ENCODE measurements at places on chromosomes 12 and 14.

GRCh38 chr14:30620178-30620577 is 1.9 kb upstream of the SCFD1 start:
- DNase-seq, result no peak

- no peak for DNase-seq
These were observed 11.2 kb downstream of the LLPH start for GRCh38 chr12:66119229-66119869.

DNA sequence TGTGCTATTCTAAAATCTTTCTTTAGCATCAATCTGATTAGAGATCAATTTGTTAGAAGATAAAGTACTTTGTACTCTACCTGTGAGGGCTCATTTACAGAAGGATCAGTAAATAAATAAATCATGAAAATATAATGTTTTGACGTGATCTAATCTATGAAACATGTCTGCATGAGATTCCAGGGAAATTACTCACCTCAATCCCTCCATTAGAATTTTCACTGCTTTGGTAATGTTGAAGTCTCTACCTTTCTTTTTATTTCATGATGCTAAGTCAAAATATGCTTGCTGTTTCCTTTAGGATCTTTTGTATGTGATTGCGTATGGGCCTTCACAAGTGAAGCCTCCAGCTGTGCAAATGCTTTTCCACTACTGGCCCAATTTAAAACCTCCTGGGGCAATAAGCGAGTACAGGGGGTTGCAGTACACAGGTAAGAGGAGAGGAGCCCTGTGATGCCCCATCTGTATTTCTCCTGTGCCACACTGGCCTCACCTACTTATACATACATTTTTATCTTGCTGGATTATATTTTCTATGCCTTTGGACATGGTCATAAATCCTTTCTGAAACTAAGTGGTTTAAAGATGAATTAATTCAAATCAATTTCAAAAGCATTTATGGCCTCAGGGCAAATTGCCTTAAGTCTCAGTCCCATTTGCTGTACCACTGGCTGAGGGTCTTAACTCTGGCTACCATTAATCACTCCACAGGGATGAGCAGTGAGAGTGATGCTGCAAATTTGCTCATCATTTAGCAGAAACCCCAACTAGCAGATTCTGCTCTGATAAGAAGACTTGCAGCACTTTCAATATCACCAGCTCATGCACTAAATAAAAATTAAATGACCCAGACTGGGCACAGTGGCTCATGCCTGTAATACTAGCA is 66.4 kb downstream of the UNC79 start:
- DNase-seq, result no peak

GRCh38 chr14:30295980-30296379 is 263.0 kb upstream of the G2E3 start:
- DNase-seq, result no peak

DNA sequence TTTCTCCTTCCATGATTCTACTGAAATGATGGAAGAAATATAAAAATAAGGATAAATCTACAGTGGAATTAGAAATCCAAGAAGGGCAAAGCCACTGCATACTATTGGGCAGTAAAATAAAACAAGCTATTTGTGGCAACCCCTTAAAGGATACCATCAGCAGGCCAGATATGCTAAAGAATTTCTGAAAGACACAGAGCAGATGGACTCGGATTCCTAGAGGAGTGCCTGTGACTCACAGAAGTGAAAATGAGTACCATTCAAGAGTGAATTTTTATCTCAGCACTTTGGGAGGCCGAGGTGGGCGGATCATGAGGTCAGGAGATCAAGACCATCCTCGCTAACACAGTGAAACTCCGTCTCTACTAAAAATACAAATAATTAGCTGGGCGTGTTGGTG is 318.1 kb downstream of the LRIG3 start:
- no peak for DNase-seq

DNA sequence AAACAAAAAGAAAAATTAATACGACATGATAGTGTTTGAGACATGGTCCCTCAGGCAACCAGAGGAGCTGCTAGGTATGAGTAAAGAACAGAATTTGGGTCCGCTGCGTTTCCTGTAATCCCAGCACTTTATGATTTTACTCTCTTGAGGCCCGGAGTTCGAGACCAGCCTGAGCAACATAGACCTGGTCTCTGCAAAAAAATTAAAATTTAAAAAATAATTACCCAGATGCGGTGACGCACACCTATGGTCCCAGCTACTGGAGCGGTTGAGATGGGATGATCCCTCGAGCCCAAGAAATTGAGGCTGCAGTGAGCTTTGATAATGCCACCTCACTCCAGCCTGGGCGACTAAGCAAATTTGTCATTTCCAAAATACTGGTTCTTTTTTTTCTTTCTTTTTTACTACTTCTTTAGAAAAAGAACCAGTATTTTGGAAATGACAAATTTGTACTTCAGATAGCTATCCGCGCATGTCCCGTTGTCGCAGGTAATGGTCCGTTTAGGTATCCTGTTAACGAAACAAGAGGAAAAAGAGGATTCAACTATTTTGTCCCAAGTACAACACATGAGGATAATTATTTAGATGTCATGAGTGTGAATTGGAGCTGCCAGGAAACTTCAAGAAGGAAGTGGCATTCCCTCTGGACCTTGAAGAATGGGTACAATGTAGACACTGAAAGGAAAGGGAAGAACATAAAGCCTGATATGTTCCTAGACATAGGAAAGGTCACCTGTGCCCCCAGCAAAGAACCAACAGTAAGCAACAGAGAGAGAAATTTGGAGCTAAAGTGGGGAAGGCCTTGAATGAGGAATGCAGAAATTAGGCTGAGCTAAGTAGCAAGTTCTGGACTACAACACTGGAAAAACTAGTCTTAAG is 1.2 kb upstream of the HECTD1 start:
- no peak for DNase-seq

DNA sequence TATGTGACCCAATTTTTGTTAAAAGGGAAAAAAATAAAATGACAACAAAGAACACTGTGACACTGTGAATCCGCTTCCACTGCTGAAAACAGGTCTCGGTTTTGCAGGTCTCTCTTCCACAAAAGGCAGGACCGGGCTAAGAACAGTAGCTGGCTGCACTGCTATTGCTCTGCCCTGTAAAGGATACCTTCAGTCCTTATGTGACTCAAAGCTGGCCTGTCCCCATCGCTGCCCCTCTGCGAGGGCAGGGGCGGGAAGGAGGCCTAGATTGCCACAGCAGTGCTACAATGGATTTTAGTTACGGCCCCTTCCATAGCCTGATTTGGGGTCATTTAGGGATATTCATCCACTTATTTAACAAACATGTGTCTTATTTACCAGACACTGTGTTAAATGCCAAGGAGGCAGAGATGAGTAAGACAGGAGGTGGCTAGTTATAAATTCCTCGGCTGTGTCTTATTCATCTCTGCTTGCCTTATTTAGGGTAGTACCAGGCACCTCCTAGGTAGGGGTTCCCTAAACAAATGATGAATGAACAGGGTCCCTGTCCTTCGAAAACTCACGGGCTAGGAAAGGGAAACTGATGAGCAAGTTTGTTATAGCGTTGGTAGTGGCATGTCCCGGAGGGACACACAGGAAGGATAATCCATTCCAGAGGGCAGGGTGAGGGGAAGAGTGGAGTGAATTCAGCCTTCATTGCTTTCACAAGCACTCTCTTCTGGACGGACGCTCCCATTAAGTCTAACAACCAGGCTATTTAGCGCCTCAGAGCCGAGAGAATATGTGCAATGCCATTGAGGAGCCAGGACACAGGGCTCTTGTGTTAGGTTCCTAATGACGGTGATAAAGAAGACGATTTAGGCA is 73.3 kb downstream of the EID3 start:
- no peak for DNase-seq

GRCh38 chr12:84134797-84135366 is 777.7 kb downstream of the SLC6A15 start:
- DNase-seq, result no peak

GRCh38 chr12:101612160-101612916 is 17.6 kb downstream of the MYBPC1 start:
- no peak for DNase-seq

DNA sequence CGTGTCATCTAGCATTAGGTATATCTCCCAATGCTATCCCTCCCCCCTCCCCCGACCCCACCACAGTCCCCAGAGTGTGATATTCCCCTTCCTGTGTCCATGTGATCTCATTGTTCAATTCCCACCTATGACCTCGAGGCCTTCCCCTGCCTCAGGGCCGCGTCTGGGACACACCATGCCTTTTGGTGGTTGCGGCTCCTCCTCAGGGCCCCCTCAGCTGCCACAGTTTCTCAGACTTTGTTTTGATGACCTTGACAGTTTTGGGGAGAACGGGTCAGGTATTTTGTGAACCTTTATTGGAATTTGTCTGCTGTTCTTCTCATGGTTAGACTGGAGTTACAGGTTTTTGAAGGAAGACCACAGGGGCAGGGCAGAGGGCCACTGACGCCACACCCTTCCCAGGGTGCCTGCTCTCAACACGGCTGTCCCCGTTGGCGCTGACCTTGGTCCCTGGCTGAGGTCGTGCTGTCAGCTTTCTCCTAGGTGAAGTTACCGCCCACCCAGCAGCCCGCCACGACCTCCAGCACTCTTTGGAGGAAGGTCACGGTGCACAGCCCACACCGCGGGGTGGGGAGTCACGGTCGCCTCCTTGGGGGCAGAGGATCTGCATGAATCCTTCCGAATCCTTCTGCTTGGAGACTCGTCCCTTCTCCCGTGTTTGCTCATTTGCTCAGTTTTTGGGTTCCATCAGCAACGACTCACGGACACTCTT is 130.5 kb downstream of the KIF26A start:
- DNase-seq, result no peak
